Stimulated activated CD4-positive, alpha-beta T cell treated with anti-CD3 and anti-CD28 coated beads, Interleukin-4, amount 100 ng/mL, for 4 hours (primary cell): ENCODE measurements at places on chromosomes 3 and 15.
A peak's percentile ranks its signal among the peaks of the same experiment; 100 is the strongest.

- DNase-seq = no peak
Measured at GRCh38 chr3:171753665-171754408, 56.4 kb downstream of the PLD1 start.

DNA sequence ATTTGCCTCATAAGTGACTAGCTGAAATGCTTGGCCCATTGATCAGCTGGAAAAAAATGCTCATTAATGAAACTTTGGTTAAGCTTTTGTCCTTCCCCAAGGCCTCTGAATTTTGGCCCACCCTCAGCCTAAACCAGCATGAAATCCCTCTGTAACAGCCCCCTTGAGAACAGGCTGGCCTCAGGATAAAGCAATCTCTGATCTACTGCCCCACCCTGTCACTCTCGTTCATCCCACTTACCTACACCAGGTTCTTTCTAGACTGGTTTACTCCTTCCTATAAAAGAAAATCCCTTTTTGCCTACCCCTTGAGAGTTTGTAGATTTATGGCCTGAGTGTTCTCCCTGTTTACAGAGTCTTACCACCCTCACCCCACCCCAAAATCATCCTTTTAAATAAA lies 3.4 kb upstream of the AEN start:
- no peak for DNase-seq

- DNase-seq = no peak
Measured at GRCh38 chr15:47961401-47962090, 159.2 kb upstream of the SLC24A5 start.

DNA sequence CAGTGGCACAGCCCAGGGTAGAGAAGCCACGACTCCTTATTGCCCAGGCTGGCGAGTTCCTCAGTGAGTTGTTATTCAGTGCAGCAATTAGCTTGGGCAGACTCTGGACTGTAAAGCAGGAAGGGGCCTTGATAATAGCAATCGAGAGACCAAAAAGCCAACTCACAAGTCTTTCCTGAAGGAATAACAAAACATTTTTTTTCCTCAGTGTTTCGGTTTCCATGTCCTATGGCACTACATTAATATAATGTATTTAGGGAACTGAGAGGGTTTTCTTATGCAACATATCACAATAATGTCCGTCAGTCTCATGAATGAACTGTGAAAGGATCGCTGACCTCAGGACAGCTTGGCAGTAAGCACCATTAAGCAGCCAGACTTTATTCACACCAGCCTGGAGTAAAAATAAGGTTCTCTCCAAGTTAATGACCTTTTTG lies 248.9 kb upstream of the TBL1XR1 start:
- no peak for DNase-seq

DNA sequence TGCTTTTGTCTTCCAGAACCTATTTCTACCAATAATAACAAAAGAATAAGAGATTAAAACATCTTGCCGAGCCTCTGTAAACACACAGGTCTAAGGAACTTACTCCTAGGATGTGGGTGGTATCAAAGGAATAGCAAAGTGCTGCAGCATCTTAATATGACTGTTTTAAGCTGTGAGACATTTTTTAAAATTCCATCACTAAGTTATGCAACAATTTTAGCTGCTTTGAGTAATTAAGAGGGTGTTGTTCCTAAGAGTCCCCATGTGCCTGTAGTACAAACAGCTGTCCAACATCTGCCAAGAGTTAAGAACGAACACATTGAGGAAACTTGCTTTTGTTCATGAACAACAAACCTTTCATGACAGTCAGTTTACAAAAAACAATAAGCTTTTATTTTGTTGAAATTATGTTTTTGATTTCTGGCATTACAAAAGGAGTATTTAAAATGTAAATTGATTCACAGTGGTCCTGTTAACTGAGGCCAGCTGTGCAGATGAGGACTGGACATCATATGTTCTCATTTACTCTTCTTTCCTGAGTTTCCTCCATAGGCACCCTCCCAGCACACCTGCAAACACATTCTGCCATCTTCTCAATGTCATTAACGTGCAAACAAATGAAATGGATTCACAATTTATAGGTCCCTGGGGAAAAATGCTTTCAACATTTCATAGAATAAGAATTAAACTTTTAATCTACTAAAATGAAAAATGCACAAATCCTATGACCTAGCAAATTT lies 337.3 kb upstream of the ARHGEF26 start:
- no peak for DNase-seq

GRCh38 chr3:196357905-196358304 lies 19.7 kb upstream of the TM4SF19 start:
- DNase-seq = no peak

- DNase-seq = no peak
Measured at GRCh38 chr15:38040615-38041014, 106.2 kb downstream of the TMCO5A start.

GRCh38 chr15:90020021-90020735 lies 19.1 kb downstream of the ZNF710 start:
- no peak for DNase-seq

- no peak for DNase-seq
Measured at GRCh38 chr3:60386306-60386705, 864.9 kb downstream of the FHIT start.

- no peak for DNase-seq
Measured at GRCh38 chr3:32315441-32315840, 76.2 kb upstream of the CMTM7 start.

- DNase-seq = no peak
Measured at GRCh38 chr15:83322061-83322460, 37.6 kb upstream of the BNC1 start.

GRCh38 chr15:66570327-66570726 lies 4.5 kb upstream of the LCTL start:
- no peak for DNase-seq

DNA sequence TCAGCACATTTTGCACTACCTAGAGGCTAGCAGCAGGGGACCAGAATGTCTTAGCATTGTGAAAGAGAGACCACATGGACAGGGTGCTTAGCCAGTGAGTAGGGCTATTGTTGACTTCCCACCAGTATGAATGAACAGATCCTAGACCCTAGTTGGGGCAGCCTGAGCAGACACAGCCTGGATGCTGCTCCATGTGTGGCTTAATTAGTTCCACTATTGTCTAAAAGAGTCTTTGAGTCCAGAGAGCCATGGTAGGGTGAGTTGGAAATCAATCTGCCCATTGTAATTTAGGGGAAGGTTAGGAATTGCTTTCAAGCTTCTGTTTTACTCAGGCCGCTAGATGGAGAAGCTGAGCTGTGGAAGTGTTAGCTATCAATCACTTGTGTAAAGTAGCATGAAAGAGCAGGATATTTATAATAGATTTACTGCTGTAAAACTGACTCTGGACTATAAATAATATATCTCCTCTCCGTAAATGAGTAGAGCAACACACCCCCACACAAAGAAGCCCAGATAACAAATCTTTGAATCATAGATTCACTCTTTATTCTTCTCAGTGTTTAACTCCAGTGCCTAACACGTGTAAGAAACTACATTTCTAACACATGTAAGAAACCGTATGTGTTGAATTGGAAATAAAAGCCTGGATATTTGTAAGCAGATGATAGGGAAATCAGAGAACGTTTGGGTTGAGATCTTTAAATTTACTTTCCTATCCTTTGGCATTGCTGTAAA lies 4.1 kb upstream of the GCSAM start:
- DNase-seq = peak; percentile 27

DNA sequence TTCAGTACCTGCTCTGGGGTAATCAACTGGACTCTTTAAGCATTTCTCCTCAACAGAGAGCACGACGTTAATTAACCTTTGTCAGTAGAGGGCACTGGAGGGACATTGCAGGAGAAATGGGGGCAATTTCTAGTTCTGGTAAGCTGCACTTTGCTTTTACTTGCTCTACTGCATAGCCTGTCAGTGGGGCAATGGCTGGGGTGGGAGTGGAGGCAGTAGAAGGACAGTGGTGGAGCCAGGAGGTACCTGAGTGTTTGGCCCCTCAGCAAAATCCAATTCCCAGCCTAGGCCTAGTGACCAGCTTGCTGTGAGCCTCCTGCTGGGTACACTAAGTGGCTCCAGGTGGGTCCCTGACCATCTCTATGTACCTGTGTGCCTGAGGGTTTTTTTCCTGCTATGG lies 18.3 kb upstream of the MED12L start:
- DNase-seq = no peak

- DNase-seq = no peak
Measured at GRCh38 chr15:40680151-40680550, 14.8 kb upstream of the RAD51 start.

- no peak for DNase-seq
Measured at GRCh38 chr15:93164409-93164808, 75.4 kb upstream of the RGMA start.

DNA sequence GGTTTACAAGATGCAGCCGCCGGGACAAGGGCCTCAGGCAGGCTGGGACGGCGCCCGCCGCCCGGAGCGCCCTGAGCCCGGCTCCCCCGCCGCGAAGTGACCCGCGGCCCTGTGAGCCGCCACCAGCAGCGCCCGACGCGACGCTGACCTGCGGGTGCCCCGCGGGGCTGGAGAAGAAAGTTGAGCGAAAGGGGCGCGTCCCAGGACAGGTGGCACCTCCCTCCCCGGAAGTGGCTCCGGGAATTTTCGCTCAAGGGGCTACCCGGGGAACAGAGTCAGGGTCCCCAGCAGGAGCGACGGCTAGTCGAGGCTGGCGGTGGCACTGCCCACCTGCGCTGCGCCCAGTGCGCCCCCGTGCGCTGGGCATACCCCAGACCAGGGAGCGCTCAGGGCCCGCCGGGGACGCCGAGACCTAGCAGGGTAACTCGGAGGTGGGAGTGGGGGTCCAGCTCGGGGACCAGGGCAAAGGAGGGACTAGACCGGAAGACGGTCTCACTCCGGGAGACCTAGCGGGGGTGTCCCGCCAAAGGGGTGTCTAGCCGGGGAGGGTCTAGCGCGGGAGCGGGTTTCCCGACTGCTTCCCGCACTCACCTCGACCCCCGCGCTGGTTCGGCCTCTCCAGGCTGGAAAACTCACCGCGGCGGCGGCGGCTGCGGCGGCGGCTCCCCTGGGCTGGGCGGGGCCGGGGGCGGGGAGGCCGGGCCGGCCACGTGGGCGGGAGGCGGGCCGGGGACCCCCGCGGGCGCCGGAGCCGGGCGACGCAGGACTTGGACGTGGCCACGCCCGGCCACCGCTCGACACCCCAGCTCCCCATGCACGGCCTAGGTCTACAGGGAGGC lies 18.4 kb downstream of the SPATA12 start:
- peak; percentile 24 for DNase-seq

DNA sequence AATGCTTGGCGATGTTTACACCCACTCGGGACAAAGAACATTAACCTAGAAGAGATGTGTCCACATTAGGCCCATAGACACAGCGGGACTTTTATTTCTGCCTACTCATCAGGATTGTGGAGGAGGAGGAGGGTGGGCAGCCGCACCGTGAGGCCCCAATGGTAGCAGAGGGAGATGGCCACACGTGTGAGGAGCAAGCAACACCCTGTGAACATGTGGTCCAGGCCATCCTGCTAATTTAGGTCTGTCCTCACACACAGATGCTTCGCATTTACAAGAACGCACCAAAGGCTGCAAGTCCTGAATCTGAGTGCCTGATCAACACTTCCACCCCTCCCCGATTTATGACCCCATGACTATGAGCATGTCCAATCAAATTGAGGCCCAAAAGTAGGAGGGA lies 560.0 kb downstream of the GABRG3 start:
- DNase-seq = no peak

GRCh38 chr15:39508536-39508935 lies 72.3 kb upstream of the THBS1 start:
- no peak for DNase-seq

GRCh38 chr3:56355570-56356185 lies 112.6 kb downstream of the ERC2 start:
- no peak for DNase-seq

DNA sequence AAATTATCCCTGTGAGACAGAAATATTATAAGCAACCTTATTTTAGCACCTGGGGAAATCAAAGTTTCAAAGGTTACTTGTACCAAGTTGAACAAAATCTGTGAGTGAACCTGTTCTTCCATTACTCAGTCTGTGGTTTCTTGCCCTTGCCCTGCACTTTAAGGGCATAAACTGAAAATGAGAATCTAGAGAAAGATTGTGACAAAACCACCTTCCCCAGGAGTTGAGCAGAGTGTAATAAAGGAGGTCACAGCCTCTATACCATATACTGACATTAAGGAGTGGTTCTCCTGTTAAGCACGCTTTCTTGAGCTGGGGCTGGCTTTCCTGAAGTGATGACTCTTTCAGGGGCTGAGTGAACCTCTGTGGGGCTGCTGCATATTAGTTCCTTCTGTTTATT lies 143.4 kb downstream of the PDCD6IP start:
- no peak for DNase-seq

- no peak for DNase-seq
Measured at GRCh38 chr15:69298697-69299441, at the start of gene PAQR5. Gene PAQR5 (plus strand): TSS chr15:69298912. CDS start chr15:69360081, 61,169 bp downstream.

- no peak for DNase-seq
Measured at GRCh38 chr3:128330214-128330842, 136.4 kb downstream of the DNAJB8 start.

DNA sequence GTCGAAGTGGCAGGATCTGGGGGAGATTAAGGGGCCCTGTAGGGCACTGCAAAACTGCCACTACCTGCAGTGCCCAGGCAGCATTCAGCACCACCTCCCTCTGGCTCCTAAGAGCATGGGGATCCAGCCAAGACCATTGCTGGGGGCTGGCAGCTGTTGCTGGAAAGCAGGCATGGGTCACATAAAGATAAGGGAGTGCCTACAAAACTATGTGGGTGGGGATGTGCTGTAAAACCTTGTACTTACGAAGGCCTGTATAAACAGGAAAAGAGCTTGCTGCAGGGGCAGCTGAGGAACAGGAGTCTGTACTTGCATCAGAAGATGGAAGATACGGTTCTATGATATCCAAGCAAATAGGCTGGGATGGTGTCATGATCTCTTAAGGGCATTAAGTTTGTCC lies 27.1 kb downstream of the IL20RB start:
- no peak for DNase-seq

DNA sequence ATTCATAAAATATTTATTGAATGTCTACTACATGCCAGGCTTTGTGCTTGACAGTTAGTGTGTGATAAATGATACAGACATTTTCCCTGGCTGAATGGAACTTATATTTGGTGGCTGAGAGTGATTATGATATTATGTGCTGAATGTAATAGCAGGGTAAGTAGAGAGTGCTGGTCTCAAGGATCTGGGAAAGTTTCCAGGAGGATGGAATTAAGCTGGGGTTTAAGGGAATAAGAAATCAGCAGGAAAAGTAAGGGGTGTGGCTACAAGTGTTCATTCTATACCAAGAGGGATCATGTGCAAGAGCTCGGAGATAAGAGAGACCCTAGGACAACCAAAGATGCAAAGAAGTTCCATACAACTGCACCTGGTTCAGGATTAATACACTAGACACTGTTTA lies 500.1 kb upstream of the CFAP20DC start:
- DNase-seq = no peak

GRCh38 chr15:93948726-93949125 lies 282.6 kb upstream of the MCTP2 start:
- DNase-seq = no peak

- no peak for DNase-seq
Measured at GRCh38 chr15:57343048-57343447, 33.3 kb upstream of the CGNL1 start.

GRCh38 chr3:46971742-46972141 lies 4.8 kb downstream of the CCDC12 start:
- no peak for DNase-seq

DNA sequence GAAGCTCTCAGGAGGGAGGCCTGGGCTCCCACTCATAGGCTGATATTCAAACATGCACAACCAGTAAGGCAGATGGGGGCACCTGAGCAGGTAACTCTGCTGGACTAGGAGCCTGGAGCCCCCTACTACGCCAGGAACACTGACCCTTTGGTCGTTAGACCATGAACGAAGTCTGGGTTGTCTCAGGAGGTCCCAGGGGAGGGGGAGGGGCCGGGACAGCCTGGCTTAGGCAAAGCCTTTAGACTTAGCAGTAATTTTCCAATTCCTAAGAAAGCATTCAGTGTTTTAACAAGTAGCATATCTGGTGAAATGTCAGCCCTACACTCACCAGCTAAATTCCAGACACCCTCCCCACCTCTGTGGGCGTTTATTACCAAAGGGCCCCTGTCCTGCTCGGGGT lies 67.4 kb upstream of the ST8SIA2 start:
- DNase-seq = no peak
